ENCODE measurements at places on chromosomes 4 and X.

GRCh38 chr4:88737307-88737941 is 39.8 kb upstream of the NAP1L5 start:
- DNase-seq = peak; percentile 53

DNA sequence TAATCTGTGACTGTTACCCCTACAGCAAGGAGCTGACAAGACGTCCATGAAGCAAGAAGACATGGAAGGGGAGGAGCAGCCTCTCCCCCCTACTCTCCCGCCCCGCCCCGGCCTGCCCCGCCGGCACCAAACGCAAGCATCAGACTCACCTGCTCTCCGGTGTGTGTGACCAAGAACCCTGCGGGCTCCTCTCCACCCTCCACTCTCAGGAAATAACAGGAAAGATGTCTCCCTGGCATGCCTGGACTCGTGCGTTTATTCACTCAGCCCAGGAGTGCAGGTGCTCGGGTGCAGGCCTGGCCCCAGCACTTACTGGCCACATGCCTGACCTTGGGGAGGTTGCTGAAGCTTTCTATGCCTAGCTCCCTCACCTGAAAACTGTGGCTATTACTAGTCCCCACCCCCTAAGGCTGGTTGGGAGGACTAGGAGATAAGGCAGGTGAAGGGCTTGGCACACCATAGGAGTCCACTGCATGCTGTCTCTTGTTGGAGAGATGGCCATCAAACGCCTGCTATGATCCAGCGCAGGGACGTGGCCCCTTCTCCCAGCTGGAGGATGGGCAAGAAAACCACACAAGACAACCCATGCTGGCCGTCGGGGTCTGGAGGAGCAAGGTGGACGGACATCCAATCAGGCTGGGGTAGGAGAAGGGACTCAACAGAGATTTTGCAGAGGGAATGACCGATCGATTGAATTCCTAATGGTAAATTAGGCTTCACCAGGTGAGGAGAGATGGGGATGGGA is 34.9 kb upstream of the CLDN24 start:
- no peak for DNase-seq

GRCh38 chr4:145635630-145636029 is 16.4 kb downstream of the MMAA start:
- no peak for DNase-seq

GRCh38 chrX:15320297-15320696 is 4.9 kb upstream of the ASB11 start:
- no peak for DNase-seq

DNA sequence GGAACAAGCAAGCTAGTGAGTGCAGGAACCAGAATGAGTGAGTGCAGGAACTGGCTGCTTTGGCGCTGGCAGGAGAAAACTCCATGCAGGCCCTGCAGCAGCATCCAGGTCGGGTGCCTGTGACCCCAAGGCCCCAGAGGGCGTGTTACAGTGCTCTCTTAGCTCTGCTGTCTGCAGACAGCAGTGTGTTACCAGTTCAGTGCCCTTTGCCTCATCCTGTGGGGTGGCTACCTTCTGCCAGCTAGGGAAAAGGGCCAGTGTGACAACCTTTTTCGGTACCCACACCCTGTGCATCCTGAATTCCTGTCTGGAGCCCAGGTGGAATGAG is 202.3 kb upstream of the SMIM31 start:
- no peak for DNase-seq

GRCh38 chrX:41116948-41117347 is 31.7 kb downstream of the USP9X start:
- no peak for DNase-seq

DNA sequence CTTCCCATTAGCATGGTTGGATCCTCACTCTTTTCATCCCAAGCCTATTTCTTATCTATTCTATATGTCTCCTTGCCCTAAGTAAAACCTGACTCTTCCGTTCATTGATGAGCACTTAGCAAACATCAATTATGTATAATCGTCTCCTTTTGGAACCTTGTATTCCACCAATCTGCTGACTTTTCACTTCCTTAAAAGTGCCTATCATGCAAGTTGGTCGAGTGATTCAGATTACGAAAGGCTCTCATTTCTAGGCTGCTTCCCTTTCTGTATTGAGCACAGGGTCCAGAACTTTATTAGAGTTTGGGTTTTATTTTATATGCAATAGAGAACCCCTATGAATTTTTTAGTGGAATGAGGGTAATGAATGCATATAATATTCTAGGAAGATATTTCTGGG is 27.1 kb upstream of the ALB start:
- DNase-seq = no peak

GRCh38 chrX:101171883-101172400 is 47.6 kb upstream of the DRP2 start:
- no peak for DNase-seq

DNA sequence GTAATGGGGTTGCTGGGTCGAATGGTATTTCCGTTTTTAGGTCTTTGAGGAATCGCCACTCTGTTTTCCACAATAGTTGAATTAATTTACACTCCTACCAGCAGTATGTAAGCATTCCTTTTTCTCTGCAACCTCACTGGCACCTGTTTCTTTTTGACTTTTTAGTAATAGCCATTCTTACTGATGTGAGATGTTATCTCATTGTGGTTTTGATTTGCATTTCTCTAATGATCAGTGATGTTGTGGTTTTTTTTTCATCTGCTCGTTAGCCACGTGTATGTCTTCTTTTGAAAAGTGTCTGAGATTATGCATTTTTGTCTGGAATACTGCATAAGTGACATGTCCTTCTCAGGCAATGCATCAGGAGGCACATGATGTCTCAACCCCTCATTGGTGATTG is 28.8 kb downstream of the REPS2 start:
- DNase-seq = no peak

DNA sequence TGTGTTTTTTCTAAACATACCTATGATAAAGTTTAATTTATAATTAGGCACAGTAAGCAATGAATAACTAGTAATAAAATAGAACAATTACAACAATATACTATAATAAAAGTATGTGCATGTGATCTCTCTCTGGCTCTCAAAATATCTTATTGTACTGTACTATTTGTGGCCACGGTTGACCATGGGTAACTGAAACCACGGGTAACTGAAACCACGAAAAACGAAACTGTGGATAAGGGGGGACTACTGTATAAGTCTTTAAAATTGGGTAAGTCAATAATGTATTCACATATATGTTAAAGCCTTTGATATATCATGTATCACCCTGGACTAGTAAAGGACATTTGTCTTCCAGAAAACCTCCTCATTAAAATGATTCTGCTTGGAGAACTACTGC is 20.0 kb downstream of the TMEM154 start:
- DNase-seq = no peak

DNA sequence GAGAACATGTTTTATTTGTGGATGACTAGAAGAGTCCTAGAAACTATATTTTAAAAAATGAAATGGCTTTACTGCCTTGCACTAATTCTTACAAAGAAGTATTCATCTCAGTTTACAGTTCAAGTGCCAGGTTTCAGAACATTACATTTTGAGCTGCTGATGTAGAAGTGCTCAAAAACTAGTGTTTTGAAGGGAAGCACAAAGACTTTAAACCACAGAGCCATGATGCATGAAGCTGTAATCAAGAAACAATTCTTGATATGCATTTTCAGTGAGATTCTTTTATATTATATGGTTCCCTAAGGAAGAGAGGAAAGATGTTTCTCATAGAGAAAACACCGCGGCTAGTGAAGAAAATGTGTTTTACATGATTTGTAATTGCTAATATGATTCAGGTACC is 1163.0 kb downstream of the RAPGEF2 start:
- DNase-seq = no peak

DNA sequence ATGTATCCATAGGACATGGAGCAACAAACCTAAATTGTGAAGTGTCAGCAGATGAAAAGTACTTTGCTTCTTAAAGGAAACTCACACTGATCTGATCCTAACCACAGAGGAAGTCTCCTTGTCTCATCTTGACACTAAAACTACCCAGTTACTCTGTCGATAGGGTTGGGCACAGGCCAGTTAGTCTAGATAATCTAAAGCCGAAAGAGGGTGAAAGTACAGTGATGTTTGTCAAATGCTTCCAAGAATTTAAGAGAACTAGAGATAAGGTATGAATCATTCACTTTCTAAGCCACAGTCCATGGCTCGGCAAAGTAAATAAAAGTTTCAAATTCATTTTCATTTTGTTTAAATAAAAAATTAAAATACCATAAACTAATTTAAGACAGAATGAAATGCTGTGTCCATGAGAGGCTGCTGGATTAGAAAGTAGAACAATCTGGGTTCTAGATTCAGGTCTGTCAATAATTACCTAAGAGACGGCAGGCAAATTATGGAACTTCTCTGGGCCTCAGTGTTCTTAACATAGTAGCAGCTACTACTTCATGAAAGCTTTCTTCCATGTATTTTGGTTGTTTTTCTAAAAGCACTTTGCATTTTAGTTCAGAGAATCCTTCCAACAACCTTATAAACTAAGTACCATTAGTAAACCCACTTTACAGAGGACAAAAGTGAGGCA is 176.7 kb downstream of the LDB2 start:
- no peak for DNase-seq

DNA sequence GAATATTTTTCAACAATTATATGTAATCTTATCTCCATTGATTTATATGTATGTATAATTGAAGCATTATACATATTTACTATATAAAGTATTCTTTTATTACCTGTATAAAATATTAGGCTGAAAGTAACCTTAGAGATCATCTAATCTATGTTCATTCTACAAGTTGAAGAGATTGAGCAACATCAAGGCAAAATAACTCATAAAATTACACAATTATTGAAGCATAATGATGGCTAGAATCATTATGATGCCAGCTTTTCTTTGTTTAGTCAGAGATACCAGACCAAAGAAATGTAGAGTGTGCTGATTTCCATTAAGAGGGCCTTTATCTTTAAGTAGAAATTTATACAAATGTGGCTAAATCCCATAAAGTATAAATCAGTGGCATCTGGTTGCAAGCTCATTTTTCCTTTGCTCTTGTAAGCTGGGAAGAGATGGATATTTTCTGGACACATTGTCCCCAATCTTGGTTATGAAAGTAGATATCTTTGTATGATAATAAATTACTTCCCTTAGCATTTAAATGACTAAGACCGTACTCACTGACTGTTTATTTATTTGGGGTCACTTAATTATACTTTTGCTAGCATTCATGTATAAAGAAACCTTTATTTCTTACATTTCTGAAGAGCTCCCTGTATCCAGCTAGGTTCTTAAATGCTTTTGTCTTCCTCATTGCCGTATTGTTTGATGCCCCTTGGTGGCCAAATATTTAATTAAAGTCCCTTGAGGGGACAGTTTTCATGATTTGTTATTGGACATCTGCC is 339.8 kb downstream of the PCDH7 start:
- no peak for DNase-seq

- DNase-seq = peak; percentile 43
Measured at GRCh38 chrX:9765072-9765736, 443 bp downstream of the GPR143 start.

GRCh38 chr4:39365360-39365759 is 802 bp downstream of the RFC1 start:
- DNase-seq = no peak

- DNase-seq = no peak
Measured at GRCh38 chr4:183201331-183201730, 102.3 kb downstream of the WWC2 start.

DNA sequence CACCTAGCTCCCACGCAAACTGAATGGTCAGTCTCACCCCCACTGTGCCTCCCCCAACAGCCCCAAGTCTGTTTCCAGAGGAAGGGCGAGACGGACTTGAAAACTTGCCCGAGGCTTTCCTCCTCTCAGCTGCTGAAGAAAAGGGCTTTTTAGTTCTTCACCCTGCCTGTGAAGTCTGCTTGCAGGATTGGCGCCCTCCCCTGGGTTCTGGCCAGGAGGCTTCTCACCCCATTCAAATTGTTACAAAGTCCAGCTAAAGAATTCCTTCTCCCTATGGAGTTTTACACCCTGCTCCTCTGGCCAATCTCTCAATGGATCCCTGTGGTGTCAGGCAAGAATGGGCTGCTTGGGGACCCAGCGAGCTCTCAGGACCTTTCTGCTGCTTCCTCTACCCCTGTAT is 241.0 kb downstream of the AFF2 start:
- DNase-seq = no peak

- no peak for DNase-seq
Measured at GRCh38 chr4:13484749-13485221, 645 bp upstream of the RAB28 start.

DNA sequence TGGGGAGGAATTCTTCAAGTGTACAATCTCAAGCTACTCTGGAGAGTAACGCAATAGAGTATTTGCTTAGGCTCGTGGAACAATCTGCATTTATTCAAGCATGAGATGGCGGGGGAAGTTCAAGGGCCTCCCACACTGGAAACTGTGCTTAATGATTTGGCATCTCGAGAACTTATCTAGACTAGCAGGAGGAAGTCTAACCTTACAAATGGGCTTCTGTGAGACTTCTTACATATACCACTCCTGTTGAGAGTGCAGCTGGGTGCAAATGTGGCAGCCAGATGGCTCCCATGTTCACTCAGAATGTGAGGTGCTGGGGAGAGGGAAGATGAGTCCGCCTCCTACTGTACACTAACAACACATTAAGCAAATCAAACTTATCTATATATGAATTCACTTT is 29.3 kb upstream of the PTPN13 start:
- DNase-seq = no peak

- no peak for DNase-seq
Measured at GRCh38 chrX:112233164-112233563, 150.6 kb upstream of the TRPC5 start.

DNA sequence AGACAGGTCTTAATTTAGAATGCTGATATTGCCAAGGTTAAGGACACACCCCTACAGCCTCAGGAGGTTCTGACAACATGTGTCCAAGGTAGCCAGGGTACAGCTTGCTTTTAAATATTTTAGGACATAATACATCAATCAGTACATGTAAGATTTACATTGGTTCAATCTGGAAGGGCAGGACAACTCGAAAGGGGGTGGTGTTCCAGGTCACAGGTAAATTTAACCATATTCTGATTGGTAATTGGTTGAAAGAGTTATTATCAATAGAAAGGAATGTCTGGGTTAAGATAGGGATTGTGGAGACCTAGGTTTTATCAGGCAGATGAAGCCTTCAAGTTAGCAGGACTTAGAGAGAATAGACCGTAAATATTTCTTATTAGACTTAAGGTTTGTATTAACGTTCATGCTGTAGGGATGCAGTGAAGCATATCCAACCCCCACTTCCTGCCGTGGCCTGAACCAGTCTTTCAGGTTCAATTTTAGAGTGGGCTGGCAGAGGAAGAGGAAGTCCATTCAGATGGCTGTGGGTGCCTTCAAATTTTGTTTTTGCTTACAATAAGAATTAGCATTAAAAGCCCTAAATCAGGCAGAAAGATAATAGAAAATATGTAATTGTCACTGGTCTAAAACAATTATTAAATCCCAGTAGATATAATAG is 136.5 kb upstream of the GALNTL6 start:
- DNase-seq = no peak

GRCh38 chr4:170978990-170979389 is 834.2 kb upstream of the GALNTL6 start:
- no peak for DNase-seq

Data from eye (tissue), 1 donor.